D341Med (cell line): ENCODE measurements at places on chromosomes 11 and 22.

- no peak for DNase-seq
Measured at GRCh38 chr11:129769059-129769458, 46.6 kb upstream of the TMEM45B start.

- no peak for DNase-seq
Measured at GRCh38 chr11:34223021-34223813, 117.8 kb downstream of the NAT10 start.

DNA sequence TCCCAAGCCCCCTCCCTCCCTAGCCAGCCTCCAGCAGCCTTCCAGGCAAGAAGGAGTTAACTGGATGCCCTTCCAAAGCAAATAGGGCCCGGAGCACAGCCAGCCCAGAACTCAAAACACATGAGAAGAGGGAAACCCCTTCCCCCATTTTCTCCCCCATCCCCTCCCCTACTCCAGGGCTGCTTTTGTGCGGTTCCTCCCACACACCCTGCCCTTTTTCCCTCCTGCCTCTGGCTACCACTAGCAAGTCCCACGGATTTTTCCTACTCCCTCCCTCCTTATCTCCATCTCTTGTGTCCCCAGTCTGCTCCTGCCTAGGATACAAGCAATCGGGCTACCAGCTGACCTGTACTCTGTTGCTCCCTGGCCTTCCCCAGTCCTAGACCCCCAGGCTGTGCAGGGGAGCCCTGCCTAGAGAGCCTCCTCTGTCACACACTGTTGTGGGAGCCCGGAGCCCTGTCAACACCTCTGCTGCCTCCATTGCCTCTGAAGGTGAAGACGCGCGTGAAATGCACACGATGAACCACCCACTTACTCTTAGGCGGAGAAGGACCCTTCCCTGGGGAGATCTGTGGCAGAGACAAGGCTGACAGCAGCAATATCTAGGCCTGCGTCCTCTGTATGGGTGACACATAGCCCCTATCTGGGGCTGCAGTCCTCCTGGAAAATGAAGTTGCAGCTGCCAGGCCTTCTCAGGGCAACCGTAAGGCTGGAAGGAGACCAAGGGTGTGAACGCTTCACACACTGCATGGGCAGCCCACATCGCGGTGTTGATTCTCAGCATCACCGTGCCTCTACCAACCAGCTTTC, 282.8 kb downstream of the MN1 start:
- no peak for DNase-seq

- no peak for DNase-seq
Measured at GRCh38 chr11:28877340-28877739, 769.2 kb downstream of the METTL15 start.

GRCh38 chr11:110968348-110969062, 256.3 kb upstream of the ARHGAP20 start:
- no peak for DNase-seq

DNA sequence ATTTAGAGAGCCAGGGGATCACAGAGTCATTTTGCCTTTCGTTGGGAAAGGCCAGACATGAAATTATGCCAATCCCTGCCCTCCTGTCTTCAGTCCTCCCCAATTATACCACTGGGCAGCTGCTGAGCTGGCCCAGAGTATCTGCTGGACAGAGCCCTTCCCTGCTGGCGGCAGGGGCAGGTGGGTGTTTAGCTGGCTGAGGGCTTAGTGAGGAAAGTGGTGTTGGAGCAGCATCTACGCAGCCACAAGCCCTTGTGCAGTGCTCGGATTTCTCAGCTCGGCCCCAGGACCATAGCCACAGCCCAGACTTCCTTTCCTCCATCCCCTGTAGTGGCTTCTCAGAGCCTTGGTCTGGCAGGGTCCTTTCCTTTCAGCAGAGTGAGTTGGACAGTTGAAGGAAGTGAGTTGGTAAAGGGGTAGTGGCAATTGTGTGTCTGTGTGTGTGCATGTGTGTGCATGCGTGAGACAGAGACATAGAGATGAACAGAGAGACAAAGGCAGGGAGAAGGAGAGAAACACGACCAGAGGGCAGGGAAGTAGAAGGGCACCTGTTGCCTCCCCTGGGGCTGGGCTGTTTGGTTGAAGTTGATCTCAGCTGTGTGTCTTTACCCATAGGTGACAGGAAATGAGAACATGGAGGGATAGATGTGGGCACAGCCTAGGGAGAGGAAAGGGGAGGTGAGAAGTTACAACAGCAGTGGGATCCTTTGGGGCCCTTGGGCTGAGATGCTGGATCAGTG, 66.2 kb downstream of the GRIK4 start:
- DNase-seq = no peak

- DNase-seq = no peak
Measured at GRCh38 chr11:68948935-68949334, 31.9 kb downstream of the MRGPRD start.
